ENCODE measurements at places on chromosomes 3 and 15.

GRCh38 chr3:39870706-39871105 is 61.3 kb downstream of the MYRIP start:
- DNase-seq, result no peak

- no peak for DNase-seq
Measured at GRCh38 chr3:26964836-26965235, 342.3 kb downstream of the LRRC3B start.

DNA sequence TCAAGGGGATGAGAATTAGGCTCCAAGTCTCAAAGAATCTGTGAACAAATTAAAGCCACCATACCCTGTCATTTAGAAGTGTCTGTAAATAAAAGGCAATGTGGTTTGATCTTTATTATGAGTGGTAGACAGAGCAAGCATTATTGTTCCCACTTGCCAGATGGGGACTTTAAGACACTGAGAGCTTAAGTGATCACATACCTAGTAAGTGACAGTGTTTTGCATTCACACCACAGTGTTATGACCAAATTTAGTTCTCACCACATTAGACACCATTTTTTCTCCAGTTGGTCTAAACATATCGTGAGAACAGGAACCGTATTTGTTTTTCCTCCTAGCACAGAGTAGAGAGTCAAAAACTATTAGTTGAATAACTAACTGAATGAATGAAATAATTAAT is 13.2 kb upstream of the ZBED2 start:
- DNase-seq, result no peak

- no peak for DNase-seq
Measured at GRCh38 chr15:72173864-72174550, 23.6 kb downstream of the GRAMD2A start.

GRCh38 chr3:143608966-143609365 is 239.3 kb downstream of the SLC9A9 start:
- no peak for DNase-seq

GRCh38 chr3:72036899-72037298 is 252.0 kb upstream of the PROK2 start:
- DNase-seq, result no peak

- DNase-seq, result no peak
Measured at GRCh38 chr3:130258532-130258952, 86.9 kb upstream of the COL6A5 start.

DNA sequence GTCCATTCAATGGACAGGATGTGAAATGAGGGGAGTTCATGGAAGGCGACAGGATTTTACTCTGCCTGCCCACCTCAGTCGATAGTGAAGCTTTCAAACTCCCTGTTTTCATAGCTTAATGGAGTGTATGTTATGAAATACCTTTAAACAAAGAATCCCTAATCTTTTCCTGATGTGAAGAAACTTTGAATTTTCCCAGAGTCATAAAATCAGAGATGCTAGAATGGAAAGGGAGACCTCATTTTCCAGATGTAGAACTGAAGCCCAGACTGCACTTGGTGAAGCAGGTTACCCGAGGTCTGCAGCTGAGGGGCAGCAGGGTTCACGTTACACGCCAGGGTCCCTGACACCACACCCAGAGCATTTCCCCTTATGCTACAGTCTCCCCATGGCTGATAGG is 34.7 kb upstream of the LACTB start:
- DNase-seq, result no peak

DNA sequence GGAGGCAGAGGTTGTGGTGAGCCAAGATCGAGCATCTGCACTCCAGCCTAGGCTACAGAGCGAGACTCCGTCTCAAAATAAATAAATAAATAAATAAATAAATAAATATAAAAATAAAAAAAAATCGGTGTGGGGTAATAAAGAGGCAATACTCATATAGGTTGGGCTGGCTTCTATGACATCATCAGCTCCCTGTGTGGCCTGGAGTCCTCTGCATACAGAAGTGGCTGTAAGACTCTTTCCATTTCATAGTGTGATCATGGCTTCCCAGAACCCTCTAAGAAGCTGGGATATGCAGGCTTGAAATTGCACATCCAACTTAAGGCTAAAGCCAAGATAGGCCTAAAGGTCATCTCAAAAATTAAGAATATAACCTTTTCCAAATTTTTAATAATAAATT is 101.6 kb downstream of the ZIC4 start:
- no peak for DNase-seq

DNA sequence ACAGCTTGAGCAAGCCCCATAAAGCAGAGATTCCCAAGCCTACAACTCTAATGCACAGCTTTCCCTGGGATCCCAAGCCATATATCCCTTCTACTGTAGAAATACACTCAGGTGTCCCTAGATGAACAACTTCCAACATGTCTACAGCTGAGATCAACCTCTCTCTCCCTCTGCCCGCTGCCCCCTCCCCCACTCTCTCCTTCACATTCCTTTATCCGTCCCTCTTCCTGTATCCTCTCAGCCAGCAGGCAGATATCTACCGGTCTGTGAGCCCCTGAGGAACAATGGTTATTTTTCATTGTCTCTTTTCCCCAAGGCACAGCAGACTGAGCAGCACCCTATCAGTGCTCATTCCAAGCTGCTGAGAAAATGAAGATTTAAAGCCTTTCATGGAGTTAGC is 138.6 kb downstream of the SUCLG2 start:
- no peak for DNase-seq

- DNase-seq, result no peak
Measured at GRCh38 chr3:82814660-82815059, 1053.2 kb upstream of the GBE1 start.

DNA sequence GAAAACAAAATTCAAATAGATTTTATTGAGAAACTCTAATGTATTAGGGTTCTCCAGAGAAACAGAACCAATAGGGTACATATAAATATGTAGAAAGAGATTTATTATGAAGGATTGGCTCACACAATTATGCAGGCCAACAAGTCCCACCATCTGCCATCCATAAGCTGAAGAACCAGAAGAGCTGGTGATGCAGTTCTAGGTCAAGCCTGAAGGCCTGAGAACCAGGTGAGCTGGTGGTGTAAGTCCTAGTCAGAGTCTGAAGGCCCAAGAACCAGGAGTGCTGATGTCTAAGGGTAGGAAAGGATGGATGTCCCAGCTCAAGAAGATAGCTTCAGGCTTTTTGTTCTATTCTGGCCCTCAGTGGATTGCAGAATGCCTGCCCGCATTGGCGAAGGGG is 2.6 kb upstream of the NFKBIZ start:
- DNase-seq, result no peak

DNA sequence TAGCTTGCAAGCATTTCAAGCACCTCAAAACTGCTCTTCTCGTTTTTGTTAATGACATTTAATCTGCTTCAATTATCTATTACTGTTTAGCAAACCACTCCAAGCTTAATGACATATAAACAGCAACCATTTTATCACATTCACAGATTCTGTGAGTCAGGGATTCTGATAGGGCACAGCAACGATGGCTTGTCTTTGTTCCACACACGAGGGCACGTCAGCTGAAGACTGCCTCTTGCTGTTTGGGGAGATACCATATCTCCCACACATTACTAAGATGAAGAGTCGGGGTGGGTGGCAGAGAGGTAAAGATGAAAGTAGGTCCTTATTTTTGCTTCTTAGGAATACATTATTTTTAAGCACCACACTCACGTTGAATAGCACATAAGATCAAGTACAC is 19.3 kb downstream of the CPOX start:
- DNase-seq, result no peak

GRCh38 chr3:189355481-189356201 is 183.9 kb downstream of the TPRG1 start:
- no peak for DNase-seq
